ENCODE measurements at places on chromosomes 6 and 20.

DNA sequence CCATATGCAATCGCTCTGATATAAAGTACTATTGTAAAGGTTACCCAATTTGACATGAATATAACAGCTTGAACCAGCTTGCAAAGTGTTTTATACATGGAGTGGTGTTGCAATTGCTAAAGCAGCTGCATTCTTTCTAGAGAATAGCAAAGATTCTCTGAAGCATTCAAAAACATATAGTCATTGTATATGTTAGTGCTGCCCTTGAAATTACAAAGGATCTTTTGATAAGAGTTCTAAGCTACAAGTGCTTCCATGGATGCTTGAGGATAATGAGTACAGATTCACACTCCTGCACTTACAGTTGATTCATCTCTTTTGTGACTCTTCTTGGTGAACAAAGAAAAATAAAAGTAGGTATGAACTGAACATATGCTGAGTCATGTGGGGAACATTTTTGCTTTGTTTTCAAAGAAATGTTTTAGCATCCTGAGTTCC, 175.7 kb downstream of the ALDH8A1 start:
- DNase-seq: no peak

- no peak for DNase-seq
Measured at GRCh38 chr6:112007805-112008204, 46.1 kb upstream of the CCN6 start.

- DNase-seq: no peak
Measured at GRCh38 chr6:116406678-116407345, 36.1 kb downstream of the DSE start.

GRCh38 chr6:33875696-33876095, 71.9 kb upstream of the MLN start:
- no peak for DNase-seq

GRCh38 chr6:141117874-141118273, 1014.9 kb upstream of the GJE1 start:
- no peak for DNase-seq

GRCh38 chr6:121305957-121306607, 28.2 kb downstream of the TBC1D32 start:
- DNase-seq: no peak

- DNase-seq: no peak
Measured at GRCh38 chr6:82088978-82089771, 158.4 kb downstream of the IBTK start.

- DNase-seq: no peak
Measured at GRCh38 chr6:31935823-31936222, 8.3 kb downstream of the C2 start.

GRCh38 chr20:52312132-52312729, 120.7 kb upstream of the ZFP64 start:
- DNase-seq: peak; percentile 40

DNA sequence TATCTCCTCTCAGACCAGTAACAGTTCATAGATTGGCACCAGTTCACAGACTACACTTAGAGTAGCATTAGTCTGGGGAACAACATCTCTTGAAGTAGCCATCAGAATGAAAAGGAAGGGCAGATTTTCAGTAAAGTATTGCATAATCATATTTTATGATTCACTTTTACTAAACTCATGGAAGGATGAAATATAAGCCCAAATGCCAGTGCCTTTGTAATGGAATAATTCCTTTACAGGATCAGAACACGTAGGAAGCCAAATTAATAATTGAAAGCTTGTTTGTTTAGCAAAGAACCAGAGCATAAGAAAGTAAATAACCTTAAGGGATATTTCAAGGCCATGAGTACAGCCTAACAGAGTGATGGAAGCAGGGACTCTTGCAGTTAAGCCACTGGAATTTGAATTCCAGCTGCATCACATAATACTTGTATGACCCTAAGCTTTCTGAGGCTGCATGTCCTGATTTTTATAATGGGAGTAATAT, 11.4 kb upstream of the LOC128125822 start:
- DNase-seq: no peak

DNA sequence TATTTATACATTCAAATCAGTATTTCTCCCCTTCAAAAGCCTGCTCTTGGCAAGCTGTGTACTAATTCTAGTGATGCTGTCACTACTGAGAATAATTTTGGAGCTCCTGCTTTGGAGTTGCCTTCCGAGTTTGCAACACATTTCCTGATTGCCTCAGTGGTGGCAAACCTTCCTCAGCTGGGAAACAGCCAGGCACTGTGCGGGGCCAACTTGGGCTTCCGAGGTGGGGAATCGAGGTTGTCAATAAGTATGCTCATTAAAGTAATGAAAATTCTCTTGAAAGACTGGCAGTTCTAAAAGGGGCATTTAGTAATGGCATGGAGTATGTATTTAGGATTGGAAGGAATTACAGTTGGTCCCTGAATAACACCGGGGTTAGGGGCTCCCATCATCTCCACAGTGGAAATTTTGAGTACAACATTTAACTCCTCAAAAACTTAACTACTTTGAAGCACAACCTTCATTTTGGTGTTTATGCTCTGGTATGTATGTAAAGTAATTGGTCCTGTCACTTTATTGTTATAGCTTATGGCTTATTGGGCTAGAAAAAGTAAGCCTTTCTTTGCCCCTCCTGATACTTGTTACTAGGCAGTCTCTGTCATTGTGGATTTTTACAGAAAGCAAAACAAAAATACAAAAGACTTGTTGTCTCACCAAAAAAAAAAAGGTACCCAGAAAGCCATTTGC, 2.7 kb downstream of the PAQR8 start:
- DNase-seq: no peak

Data from right kidney (tissue), 9 donors.